ENCODE measurements at places on chromosomes 5 and 9. TPM values are rescaled to one million over a fixed set of nuclear protein-coding genes. Genes with fewer than 3 reads are reported as not detected.

GRCh38 chr9:119159386-119159785 lies 209.8 kb downstream of the BRINP1 start:
- no peaks in the 10 kb centered on the region for H3K4me1 ChIP-seq
- no peak for DNase-seq
- H3K36me3 ChIP-seq, result no peaks in the 10 kb centered on the region
- H3K4me3 ChIP-seq, result no peak overlapping the region
- H3K27me3 ChIP-seq, result no peaks in the 10 kb centered on the region

- DNase-seq, result no peak
- no peak overlapping the region for H3K4me3 ChIP-seq
- no peaks in the 10 kb centered on the region for H3K27me3 ChIP-seq
- H3K36me3 ChIP-seq, result no peaks in the 10 kb centered on the region
- no peak overlapping the region for H3K27ac ChIP-seq
- H3K4me1 ChIP-seq, result no peaks in the 10 kb centered on the region
Observed at GRCh38 chr5:41682641-41683040, 172.2 kb upstream of the PLCXD3 start.

DNA sequence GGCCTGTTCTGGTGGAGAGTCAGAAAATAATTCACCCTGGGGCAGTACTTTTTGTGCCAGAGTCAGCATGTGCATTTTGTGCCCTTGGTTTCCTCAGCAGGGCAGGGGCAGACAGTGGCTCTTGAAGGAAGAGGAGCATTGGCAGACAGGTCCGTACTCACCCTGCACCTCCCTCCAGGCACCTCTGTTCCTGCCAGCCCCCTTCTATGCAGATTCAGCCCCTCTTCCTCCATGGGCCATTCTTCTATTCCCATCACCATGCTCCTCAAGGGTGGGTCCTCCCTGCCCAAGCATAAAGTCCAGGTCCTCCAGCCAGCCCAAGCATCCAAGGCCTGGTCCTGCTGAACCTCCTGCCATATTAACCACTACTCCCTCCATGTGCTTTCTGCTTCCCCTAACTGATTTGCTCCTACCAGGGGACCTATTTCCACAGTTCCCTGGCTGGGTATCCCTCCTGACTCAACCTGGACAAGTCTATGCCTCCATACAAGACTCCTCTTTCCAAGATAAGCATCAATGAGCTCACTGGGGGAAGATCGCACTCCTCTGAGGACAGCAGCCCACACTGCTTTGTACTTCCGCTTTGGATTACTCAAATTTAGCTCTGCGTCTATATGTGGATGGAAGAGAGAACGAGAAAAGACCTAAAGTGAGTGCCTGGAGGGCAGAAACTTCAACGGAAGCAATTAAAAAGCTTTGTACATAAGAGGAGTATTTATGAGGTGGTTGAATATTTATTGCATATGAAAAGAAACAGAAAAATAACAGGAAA lies 9.3 kb upstream of the ACSL6 start:
- no peak overlapping the region for H3K27ac ChIP-seq
- no peaks in the 10 kb centered on the region for H3K27me3 ChIP-seq
- no peaks in the 10 kb centered on the region for H3K4me1 ChIP-seq
- peak; percentile 12 for DNase-seq

- H3K27me3 ChIP-seq, result no peaks in the 10 kb centered on the region
- H3K36me3 ChIP-seq, result no peaks in the 10 kb centered on the region
- H3K4me1 ChIP-seq, result no peaks in the 10 kb centered on the region
- H3K4me3 ChIP-seq, result no peak overlapping the region
Observed at GRCh38 chr5:72486371-72486770, 20.8 kb downstream of the ZNF366 start.

GRCh38 chr9:37943345-37944265 lies 39.7 kb upstream of the SLC25A51 start:
- H3K36me3 ChIP-seq, result no peaks in the 10 kb centered on the region
- no peak for DNase-seq
- no peak overlapping the region for H3K27ac ChIP-seq
- H3K4me3 ChIP-seq, result no peak overlapping the region
- H3K4me1 ChIP-seq, result no peaks in the 10 kb centered on the region
- H3K27me3 ChIP-seq, result no peaks in the 10 kb centered on the region

- H3K36me3 ChIP-seq, result no peaks in the 10 kb centered on the region
- H3K4me3 ChIP-seq, result no peak overlapping the region
- H3K27ac ChIP-seq, result no peak overlapping the region
- DNase-seq, result no peak
- H3K4me1 ChIP-seq, result no peaks in the 10 kb centered on the region
Observed at GRCh38 chr5:126591549-126591948, 3.5 kb downstream of the ALDH7A1 start.

DNA sequence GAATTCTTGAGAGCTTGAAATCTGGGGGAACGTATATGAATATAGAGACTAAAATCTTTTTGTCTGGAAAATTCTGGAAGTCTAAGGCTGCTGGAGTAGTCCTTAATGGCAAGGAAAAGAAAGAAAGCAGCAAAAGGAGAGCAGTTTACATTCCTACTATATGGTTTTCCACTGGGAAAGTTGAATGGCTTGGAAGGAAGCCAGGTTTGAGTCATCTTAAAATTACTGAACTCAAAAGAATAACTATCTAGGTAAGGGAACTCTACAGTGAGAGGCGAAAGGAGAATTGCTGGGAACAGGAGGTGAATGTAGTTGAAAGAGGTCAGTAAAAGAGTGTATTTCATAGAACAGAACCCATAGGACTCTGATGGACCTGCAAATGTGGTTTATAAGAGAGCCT lies 258.1 kb upstream of the EDIL3 start:
- no peaks in the 10 kb centered on the region for H3K27me3 ChIP-seq
- no peaks in the 10 kb centered on the region for H3K4me1 ChIP-seq
- H3K27ac ChIP-seq, result no peak overlapping the region
- no peak overlapping the region for H3K4me3 ChIP-seq

DNA sequence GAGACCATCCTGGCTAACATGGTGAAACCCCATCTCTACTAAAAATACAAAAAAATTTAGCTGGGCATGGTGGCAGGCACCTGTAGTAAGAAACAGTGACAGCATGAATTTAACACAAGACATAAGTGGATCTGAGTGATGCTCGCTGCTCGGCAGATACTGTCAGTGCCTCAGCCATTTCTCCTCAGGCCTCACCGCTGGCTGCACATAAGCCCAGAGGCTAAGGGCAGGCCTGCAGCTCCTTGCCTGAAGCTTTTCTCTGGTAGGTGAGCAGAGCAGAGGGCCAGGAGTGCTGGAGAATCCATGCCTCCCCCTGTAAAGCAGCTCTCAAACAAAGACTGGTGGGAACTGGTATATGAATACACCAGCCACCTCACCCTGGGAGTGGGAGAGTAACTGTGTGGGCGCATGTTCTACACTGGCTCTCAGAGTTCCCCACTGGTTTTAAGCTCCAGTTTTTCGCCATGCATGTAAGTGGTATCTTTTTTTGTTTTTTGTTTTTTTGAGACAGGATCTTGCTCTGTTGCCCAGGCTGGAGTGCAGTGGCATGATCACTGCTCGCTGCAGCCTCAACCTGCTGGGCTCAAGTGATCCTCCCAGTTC lies 10.3 kb upstream of the CD72 start:
- H3K36me3 ChIP-seq, result no peaks in the 10 kb centered on the region
- DNase-seq, result no peak
- no peak overlapping the region for H3K27ac ChIP-seq
- no peaks in the 10 kb centered on the region for H3K4me1 ChIP-seq

- H3K27ac ChIP-seq, result no peak overlapping the region
- no peak for DNase-seq
- H3K27me3 ChIP-seq, result no peaks in the 10 kb centered on the region
- no peak overlapping the region for H3K4me3 ChIP-seq
- no peaks in the 10 kb centered on the region for H3K36me3 ChIP-seq
Observed at GRCh38 chr5:94240134-94240533, 378.3 kb downstream of the KIAA0825 start.

DNA sequence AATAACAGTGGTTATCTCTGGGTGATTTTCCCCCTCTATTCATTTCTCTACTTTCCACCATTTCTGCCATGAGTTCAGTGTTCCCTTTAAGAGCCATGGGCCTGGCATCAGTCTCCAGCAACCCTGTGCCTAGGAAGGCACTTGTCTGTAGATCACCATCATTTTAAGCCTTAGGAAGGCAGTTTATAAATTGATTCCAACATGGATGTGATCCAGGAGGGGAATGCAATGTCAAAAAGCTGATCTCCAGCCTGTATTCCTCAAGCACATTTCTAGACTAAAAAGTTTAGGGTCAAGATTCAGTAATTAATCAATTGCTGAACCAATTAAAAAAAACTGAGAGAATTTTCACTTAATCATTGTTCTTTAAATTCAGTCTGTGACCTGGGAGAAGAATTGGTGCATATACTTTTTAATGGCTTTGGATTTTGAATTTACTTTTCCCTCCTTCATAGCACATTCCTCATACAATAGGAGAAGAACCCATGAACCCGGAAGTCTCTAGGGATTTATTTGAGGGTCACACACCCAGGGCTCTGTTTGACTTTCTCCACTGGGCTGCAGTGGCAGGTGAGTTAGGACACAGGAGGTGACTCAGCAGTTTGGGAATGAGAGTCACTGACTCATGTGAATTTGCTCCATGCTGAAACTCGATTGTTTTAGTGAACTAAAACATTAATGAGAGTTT lies 6.1 kb upstream of the ERMP1 start:
- H3K4me3 ChIP-seq, result no peak overlapping the region
- H3K27ac ChIP-seq, result peak overlapping the region; percentile 18
- no peaks in the 10 kb centered on the region for H3K36me3 ChIP-seq
- H3K27me3 ChIP-seq, result no peaks in the 10 kb centered on the region

DNA sequence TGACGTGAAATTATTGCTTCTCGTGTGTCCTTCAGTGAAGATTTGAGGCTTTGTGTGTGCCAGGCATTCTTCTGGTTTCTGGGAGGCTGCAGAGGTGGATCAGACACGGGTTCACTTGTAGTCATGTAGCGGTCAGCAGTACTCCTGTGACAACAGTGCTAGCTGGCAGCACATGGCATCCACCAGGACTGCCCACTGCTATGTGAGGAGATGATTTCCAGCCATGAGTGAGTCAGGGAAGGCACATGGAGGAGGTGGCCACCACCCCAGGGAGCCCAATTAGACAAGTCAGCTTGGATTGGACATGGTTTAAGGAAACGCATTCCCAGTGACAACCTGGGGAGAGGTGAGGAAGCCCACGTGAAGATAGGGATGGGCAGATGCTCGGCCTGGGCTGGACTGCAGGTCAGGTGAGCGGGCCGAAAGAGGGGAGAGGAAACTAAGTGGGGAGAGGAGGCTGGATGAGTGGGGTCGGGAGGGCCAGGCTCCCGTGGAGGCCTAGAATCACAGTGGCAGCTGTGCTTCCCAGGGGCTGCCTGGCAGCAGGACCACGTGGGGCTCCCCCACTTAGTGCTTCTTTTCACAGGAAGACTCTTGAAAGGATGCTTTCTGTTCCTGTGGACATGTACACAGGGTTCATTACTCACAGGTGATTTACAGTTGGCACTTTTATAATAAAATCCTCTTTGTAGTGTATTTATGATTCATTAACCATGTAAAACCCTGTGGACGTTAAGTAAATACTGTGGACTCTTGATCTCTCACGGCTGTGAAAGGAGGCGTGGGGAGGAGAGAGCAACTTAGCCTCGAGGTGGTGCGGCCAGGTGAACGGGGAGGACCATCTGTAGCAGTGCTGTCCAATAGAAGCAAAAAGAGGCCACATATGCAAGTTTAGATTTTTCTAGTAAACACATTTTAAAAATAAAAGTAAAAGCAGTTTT lies 80.0 kb upstream of the OTULINL start:
- no peaks in the 10 kb centered on the region for H3K4me1 ChIP-seq
- H3K4me3 ChIP-seq, result no peak overlapping the region
- H3K27ac ChIP-seq, result no peak overlapping the region
- no peaks in the 10 kb centered on the region for H3K27me3 ChIP-seq

GRCh38 chr9:84493284-84493947 lies 152.9 kb upstream of the SLC28A3 start:
- H3K36me3 ChIP-seq, result no peaks in the 10 kb centered on the region
- H3K27me3 ChIP-seq, result no peaks in the 10 kb centered on the region
- H3K4me3 ChIP-seq, result no peak overlapping the region
- H3K27ac ChIP-seq, result no peak overlapping the region
- H3K4me1 ChIP-seq, result no peaks in the 10 kb centered on the region
- DNase-seq, result no peak

DNA sequence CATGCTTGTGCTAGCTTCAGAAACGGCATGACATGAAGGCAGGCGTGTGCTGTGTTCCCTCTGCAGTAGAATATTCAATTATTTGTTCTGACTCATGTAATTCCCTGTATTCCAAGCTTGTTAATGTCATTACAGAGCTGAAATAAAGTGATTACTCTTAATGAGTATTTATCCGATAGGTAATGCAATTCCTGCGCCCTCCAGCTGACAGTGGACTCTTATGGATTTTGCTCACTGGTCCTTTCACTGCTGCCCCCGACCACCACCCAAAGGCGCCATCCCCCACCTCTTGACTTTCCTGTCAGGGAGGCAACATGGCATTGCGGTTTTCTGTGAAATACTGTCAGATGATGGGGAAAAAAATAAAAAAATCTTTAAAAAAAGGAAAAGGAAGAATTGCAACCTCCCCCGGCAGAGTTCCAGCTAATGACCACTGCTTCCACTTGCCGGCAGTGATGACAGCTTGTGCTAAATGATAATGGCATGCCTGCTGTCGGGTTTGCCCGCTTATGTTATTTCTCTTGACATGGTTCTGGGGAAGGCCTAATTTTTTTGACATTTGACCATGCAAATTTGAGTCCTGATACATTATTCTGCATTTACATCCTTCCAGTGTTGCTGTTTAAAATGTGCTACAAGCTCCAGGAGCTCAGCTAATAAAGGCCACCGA lies 335.3 kb upstream of the ADAMTS16 start:
- no peak for DNase-seq
- H3K36me3 ChIP-seq, result no peaks in the 10 kb centered on the region
- no peaks in the 10 kb centered on the region for H3K27me3 ChIP-seq
- H3K4me1 ChIP-seq, result no peaks in the 10 kb centered on the region

GRCh38 chr9:131593936-131594665 lies 48.8 kb downstream of the PRRT1B start:
- no peak overlapping the region for H3K27ac ChIP-seq
- H3K4me3 ChIP-seq, result no peak overlapping the region
- no peaks in the 10 kb centered on the region for H3K4me1 ChIP-seq
- no peaks in the 10 kb centered on the region for H3K27me3 ChIP-seq

DNA sequence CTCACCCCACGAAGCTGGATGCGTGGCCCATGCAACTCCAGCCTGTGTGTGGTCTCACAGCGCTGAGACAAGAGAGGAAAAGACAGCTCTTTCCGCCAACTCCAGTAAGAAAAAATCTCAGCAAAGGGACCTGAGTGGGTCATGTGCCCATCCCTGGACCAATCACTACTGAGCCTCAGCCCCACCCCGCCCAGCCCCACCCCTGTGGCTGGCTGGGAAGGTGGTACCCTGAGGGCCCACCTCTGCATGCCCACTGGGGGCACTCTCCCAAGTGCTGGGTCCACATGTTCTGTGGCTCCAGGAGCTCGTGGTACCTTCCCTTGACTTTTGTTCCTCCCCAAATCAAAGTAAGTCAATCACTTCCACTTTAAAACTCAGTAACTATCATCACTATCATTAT lies 105.1 kb upstream of the SMIM23 start:
- H3K36me3 ChIP-seq, result no peaks in the 10 kb centered on the region
- no peak overlapping the region for H3K27ac ChIP-seq
- H3K4me3 ChIP-seq, result no peak overlapping the region
- no peaks in the 10 kb centered on the region for H3K4me1 ChIP-seq
- no peak for DNase-seq

The GABRP gene
- total RNA-seq, result not detected

The ANGPTL2 gene
- total RNA-seq, result 15.1 TPM

The FOXD4L3 gene
- not detected for total RNA-seq

The SEC16A gene
- 66.2 TPM for total RNA-seq

The LMX1B gene
- total RNA-seq, result not detected

The ELAVL2 gene
- 0.24 TPM for total RNA-seq
